NCI-H1417 (cell line): ENCODE measurements at places on chromosomes 7 and 10.

- no peak for DNase-seq
These were observed 8.1 kb downstream of the SEMA4G start for GRCh38 chr10:100977436-100977835.

DNA sequence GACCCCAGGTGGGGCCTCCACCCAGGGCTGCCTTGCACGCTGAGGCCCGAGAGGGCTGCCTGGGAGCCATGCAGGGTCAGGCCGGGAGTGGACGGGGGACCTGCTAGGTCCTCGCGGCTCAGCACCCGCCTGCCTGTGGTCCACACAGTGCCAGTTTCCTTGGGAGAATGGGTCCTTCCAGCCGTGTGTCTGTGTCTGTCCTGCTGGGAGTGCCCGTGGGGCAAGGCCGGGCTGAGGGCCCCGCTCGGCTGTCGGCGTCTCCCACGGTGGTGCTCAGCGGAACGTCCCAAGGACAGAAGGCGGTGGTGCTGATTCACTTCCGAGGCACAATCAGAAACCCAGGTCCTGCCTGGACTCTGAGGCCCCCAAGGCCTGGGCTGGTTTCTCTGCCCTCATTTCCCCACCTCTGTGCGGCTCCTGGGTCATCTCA lies 23.2 kb upstream of the GTPBP4 start:
- DNase-seq: no peak

GRCh38 chr7:144517749-144518148 lies 114.3 kb upstream of the NOBOX start:
- no peak for DNase-seq

- peak; percentile 41 for DNase-seq
These were observed 70.5 kb upstream of the INSIG1 start for GRCh38 chr7:155227004-155227787.

DNA sequence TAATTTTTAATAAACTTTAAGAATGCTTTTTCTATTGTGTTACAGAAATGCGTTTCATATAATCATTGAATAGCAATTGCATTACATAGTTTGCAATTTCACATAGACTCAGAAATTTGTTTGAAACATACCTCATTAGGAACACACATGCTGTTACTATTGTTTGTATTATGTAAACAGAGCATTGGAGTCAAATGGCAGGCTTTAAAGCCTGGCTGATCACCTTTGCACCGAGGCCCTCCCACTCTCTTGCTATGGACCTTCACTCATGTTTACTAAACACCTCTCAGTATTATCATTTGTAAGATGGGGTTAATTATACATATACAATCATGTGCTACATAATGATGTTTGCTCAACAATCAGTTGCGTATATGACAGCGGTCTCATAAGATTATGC lies 203.6 kb upstream of the NPSR1 start:
- DNase-seq: no peak

DNA sequence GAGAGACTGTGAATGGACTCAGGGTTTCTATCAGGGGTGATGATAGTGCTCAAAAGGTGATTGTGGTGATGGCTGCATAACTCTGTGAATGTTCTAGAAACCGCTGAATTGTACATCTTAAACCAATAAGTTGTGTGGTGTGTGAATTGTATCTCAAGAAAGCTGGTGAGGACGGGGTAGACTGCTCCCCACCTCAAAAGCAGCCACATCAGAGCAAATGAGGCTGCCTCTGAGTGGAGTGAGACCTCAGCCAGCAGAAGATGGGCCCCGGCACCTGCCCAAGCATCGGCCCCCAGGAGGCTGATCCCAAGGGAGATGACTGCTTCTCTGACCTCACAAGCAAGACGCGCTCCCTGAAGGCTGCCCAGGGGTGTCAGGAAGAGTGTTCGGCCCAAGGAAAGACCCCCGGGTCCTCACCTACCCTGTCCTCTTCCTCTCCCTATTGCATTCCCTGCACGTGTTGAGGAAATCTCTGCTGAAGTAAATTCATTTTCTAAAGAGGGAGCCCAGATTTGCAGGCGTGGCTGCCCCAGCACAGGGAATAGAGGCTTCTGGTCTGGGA lies 279.3 kb upstream of the SHH start:
- DNase-seq: no peak

GRCh38 chr7:121397361-121397760 lies 1.3 kb upstream of the FAM3C start:
- peak; percentile 16 for DNase-seq

DNA sequence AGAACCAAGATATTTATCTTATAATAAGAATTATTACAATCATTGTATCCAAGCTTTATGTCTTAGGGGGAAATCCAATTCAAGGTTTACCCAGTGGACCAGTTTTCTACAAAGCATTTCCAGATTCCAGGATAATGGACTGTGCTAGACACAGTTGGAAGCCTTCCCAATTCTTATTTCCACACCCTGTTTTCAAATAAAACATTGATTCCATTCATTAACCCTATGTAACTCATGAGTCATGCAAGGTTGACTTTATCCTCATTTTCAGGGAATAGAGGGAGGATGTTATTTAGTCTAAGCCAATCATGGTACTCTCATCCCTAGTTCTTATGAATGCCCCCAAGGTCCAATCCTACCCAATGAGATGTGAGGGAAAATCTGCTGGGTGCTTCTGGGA lies 145.7 kb downstream of the RNLS start:
- no peak for DNase-seq

- DNase-seq: no peak
These were observed 24.3 kb downstream of the FAM20C start for GRCh38 chr7:216360-217300.

- DNase-seq: no peak
These were observed 270.8 kb upstream of the FZD8 start for GRCh38 chr10:35912615-35913569.

DNA sequence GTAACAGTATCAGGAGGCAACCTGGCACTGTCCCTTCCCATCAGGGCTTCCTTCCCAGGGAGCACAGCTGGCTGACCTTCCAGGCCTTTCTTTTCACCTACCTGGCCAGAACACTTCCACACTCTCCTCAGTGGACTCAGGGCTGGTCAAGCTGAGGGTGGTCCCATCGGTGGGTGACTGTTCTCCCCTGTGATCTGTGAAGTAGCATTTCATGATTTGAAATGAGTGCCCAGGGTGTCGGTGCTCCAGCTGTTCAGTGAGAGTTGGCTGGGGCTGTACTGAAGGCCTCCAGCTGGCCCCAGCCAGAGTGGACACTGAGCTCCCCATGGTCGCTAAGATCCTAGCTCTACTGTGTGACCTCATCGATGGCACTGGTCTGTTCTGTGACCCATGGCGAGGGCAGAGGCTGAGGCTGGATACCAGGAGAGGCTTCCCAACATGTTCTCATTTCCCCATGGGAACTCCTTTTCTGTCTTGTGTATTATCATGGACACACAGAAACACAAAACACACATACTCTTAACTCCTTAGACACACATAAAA lies at the start of gene FAM170B:
Gene FAM170B (minus strand): TSS at position 316 of the 543 bp plus-strand sequence. CDS start 103 bp downstream, at position 213.
- DNase-seq: no peak

GRCh38 chr10:132209130-132209529 lies 22.4 kb downstream of the DPYSL4 start:
- DNase-seq: no peak

DNA sequence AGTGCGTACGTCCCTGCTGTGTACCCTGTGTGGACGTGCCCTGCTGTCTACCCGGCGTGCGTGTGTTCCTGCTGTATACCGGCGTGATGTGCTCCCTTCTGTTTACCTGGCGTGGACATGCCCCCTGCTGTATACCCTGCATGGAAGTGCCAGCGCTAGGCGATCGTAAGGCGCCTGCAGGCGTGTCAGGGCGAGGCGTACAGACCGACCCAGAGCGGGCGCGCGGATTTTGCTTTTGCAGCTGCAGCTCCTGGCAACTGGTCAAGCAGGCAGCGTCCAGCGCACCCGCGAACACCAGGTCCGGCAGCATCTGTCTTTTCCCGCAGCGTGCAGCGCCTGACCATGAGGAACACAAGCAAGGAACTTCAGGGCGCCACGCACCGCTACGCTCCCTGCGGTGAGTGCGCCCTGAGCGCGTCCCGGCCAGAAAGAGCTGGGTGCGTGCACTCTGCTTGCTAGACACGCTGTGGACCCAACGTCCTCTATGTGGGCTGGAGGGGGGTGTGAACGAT lies 680 bp downstream of the C7orf57 start:
- peak; percentile 51 for DNase-seq

DNA sequence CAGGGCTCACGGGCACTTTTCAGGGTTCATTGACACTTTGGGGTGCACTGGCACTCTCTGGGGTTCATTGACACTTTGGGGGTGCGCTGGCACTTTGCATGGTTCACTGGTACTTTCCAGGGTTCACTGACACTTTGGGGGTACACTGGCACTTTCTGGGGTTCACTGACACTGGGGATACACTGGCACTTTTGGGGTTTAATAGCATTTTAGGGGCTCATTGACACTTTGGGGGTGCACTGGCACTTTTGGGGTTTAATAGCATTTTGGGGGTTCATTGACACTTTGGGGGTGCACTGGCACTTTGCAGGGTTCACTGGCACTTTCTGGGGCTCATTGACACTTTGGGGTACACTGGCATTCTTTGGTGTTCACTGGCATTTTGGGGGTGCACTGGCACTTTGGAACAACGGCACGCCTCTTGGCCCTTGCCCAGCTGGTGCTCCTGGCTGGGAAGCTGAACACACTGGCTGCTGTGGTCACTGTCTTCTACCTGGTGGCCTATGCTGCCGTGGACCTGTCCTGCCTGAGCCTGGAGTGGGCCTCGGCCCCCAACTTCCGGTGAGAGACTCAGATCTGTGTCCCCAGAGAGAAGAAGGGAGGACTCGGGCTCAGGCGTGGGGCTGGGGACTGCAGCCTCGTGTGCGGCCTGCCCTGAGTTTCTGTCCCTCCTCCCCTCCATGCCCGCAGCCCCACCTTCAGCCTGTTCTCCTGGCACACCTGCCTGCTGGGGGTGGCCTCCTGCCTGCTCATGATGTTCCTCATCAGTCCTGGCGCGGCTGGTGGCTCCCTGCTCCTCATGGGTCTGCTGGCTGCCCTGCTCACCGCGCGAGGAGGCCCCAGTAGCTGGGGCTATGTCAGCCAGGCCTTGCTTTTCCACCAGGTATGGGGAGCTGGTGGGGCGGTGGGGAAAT lies 6.2 kb upstream of the TRIP6 start:
- DNase-seq: no peak

DNA sequence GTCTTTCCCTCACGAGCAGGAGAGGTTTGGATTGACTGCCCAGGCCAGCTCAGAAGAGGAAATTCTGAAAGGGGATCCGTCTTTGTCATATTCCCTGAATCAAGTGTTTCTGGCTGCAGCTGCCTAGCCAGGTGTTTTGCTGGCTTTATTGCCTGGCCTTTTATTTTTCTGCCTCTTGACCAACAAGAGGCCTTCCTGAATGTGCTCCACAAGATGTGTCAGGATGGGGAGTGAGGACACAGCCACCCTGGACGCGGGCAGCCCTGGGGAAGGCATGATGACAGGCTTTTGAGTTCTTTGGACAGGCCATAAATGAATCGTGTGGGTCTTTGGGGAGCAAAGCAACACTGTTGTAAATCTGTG lies 163.6 kb downstream of the CAMK1D start:
- DNase-seq: no peak

- peak; percentile 56 for DNase-seq
These were observed 102.5 kb downstream of the APBB1IP start for GRCh38 chr10:26540601-26541000.

DNA sequence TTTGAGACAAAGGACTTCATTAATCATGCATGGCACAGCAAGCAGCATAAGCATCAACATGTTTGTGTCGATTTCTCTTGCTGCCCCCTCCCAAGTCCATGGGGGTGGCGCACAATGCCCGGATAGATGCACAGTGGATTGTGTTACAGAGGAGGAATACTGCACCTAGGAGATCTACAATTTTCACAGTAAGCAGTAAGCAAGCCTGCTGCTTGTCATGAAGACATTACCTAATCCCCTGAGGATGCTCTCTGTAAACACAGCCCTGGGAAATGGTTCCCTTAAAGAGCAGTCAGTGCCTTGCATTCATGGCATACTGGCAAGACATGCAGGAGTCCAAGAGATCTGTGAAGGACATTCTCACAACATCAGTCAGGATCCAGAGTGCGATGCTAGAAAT lies 137.7 kb downstream of the ETV1 start:
- DNase-seq: peak; percentile 14
